ENCODE measurements at places on chromosomes 4 and X.

DNA sequence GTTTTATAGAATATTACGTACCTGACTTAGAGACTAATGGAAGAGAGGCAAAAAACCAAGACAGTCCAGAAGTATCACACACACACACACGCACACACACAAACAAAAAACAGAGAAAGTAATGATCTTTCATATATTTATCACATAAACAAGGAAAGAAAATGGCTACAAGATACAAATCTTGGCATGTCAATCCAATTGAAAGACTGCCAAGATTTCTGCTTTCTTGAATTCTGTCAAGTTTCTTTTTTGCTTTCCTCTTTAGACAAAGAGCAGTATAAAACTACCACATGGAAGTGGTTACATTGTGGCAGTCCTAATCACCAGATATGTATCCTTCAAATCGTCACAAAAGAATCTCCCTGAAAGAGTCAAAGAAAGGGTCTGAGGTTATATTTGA, 2097.4 kb upstream of the AGA start:
- no peak for DNase-seq

GRCh38 chr4:2363056-2363721, 55.3 kb downstream of the ZFYVE28 start:
- DNase-seq, result no peak

GRCh38 chrX:104419211-104419610, 146.8 kb upstream of the IL1RAPL2 start:
- no peak for DNase-seq

- DNase-seq, result no peak
These were observed 20.0 kb downstream of the KLB start for GRCh38 chr4:39426728-39427127.

GRCh38 chrX:55919367-55920221, 202.0 kb downstream of the RRAGB start:
- DNase-seq, result no peak

- DNase-seq, result peak; percentile 50
These were observed 84.8 kb downstream of the TMEM164 start for GRCh38 chrX:110087485-110088356.

All from bone marrow (tissue), 2 donors.